ENCODE measurements at places on chromosomes 6 and 20. TPM values are rescaled to one million over a fixed set of nuclear protein-coding genes. Genes with fewer than 3 reads are reported as not detected.
A peak's percentile ranks its signal among the peaks of the same experiment; 100 is the strongest.

The ENPP1 gene
- total RNA-seq, result 0.47 TPM

The RIPOR3 gene
- not detected for total RNA-seq

GRCh38 chr20:57620274-57620990, at the start of gene ZBP1:
TSS of gene ZBP1 (minus strand) at chr20:57620426. CDS start at chr20:57620295, 131 bp downstream.
- peak; percentile 53 for DNase-seq

GRCh38 chr20:46913329-46914044, 18.8 kb downstream of the EYA2 start:
- DNase-seq, result no peak

The FAM83D gene
- 1.0 TPM for total RNA-seq

- DNase-seq, result no peak
Measured at GRCh38 chr6:118627724-118628123, 23.7 kb downstream of the CEP85L start.

GRCh38 chr20:2559279-2559626, 22.9 kb downstream of the TMC2 start:
- no peak for DNase-seq

The FERMT1 gene
- total RNA-seq, result not detected

DNA sequence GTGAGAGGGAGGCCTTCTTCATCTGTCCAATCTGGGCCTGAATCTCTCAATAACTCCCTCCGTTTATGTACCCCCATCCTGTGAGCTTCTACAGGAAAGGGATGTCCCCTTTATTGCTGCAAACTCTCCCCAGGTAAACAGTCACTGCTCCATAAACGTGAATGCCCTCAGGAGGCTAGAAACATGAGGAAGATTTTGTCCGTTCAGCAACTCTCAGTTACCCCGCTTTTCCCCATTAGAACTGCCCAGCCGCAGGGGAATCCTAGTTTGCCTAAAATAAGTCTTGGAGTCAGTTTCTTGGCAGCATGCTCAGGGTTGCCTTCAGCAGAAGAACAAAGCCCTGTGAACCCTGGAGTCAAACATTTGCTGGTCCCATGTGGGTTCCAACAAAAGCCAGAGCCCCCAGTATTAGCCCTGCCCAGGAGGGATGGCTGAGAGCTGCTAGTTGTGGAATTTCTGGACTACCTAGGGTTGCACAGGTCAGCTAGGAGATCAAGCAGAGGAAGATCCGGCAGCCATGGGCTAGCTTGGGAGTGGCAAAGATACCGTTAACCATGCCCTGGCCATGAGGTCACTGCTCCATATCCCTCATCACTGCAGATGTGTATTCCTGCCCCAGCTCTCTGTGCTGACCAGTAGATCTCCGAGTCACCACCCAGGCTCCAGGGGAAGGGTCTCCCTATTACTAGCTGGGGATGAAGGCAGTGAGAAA, 640 bp downstream of the LRRN4 start:
- DNase-seq, result no peak

- no peak for DNase-seq
Measured at GRCh38 chr6:44238687-44239350, 8.1 kb upstream of the HSP90AB1 start.

GRCh38 chr20:50412069-50412468, 98.1 kb upstream of the PTPN1 start:
- DNase-seq, result no peak

DNA sequence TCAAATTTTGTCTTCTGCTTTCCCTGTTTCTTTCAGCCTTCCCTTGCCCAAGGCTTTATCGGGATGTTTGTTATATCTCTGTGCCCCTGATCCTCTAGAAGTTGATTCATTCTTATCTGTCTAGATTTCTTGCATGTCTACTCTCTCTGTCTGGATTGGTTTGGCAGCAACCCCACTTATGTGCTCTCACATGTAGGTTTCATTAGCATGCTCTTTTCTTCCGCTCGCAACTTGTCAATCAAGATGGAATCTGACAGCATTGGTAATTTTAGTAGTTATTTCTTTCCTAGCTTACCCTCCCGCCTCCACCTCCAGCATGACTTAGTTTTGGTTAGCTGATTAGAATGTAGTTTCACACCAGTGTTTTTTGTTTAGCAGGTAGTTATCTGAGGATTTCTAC, 39.3 kb downstream of the LRRC1 start:
- no peak for DNase-seq

GRCh38 chr20:2538356-2538755, 2.0 kb downstream of the TMC2 start:
- DNase-seq, result no peak

DNA sequence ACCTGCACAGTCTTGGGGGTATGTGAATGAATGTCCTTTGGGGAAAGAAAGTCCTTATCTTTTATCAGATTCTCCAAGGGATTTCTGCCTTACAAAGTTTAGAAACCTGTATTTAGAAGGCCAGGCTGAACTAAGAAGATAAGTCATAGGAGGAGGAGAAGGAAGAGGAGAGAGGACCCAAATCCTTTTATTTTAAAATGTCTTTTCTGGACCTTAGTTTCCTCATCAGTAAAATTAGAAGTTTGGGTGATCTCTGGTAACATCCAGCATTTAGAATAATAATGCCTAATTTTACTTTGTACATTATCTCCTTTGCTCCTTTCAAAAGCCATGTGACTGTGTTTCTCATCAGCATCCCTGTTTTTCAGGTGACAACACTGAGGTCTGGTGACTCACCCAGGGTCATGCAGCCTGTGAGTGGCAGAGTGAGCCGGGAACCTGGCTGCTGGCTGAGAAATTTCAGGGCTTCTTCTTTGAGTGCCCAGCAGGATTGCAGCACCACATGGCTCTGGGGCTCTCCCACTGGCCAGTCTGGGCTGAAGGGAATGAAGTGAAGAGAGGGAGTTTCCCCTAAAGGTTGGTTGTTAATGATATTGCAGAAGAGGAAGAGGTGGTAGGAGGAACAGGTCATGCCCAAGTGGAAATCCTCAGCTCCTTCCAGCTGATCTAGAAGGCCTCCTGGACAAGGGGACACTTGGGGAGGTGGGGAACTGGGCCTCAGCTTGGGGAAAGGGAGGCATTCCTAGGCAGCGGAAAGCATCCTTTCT, 34.0 kb downstream of the VEGFA start:
- no peak for DNase-seq

GRCh38 chr20:45320948-45321595, 13.0 kb upstream of the MATN4 start:
- DNase-seq, result no peak

DNA sequence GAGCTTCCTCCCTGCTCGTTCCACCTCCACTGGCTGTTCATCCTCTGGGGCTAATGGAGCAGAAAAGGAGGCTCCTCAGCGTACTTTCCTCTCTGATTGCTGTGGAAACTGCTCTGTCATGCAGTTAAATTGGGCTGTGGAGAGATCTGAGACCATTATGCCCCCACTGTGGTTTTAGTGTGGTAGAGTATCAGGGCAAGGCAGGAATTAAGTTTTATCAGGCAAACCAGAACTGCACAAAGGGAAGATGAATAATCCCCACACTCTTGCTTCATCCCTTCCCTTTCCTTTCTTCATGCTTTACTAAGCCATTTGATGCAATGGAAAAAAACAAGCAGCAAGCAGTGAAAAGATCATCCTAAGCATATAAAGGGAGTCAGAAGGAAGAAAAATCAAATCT, 11.9 kb upstream of the ME1 start:
- DNase-seq, result no peak

DNA sequence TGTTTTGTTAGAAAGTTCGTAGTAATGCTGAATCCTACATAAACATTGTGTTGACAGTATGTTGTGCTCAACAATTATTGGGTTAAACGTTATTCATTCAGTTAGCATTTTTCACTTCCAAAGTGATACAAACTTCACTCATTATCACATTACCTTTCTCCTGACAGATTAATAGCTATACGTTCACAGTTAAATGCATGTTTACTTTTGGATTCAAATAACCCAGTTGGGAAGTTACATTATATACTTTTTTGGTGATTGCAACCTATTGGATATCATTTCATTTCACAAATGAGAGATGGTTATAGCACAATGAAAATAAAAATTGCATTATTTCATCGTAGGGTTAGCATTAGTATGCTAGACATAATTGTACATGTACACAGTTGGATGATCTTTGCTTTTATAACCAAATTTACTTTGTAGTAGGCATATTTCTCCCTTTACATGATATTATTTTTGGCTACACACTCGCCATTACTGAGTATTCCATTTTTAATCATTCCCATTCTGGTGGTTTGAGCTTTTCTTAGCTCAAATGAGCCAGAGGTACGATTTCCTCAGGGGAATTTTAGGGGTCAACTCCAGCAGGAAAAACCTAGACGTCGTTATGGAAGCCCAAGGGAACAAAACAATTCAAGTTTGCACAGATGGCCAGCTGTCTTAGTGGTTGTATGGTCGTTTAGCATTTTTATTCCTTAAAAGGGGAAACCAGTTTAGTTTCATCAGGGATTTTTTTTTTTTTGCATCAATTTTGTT, 2.1 kb upstream of the HIVEP1 start:
- no peak for DNase-seq

The CFAP61 gene
- total RNA-seq, result not detected

GRCh38 chr6:55182016-55182650, 7.8 kb downstream of the HCRTR2 start:
- no peak for DNase-seq

GRCh38 chr20:31568773-31569162, 36.3 kb upstream of the ID1 start:
- no peak for DNase-seq

The SIRPB1 gene
- total RNA-seq, result 13.3 TPM

All from naive thymus-derived CD8-positive, alpha-beta T cell (primary cell).